T1000 (cell line): ENCODE measurements at places on chromosomes 16 and 17.
A peak's percentile ranks its signal among the peaks of the same experiment; 100 is the strongest.

- DNase-seq = no peak
Measured at GRCh38 chr16:79401782-79402181, 198.8 kb downstream of the MAF start.

- DNase-seq = no peak
Measured at GRCh38 chr17:34169496-34169895, 85.6 kb upstream of the CCL2 start.

- no peak for DNase-seq
Measured at GRCh38 chr16:9134739-9135138, 43.3 kb downstream of the HAPSTR1 start.

DNA sequence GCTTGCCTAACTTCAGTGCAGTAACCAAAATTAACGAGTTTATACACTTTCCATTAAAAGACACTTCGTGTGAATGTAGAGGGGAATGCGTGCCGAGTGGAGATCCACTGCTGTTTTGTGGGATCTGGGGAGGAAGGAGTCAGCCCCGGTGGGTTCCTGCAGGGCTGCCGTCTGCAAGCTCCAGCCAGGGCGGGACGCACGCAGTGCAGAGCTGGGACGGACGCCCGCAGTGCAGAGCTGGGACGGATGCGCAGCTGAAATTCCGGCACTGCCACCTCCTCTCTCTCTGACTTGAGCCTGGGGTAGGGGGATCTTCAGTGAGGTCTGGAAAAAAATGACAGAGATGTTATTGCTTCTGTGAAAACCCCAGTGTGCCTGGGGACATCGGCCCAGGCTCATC is 16.5 kb upstream of the ZC3H18 start:
- DNase-seq = no peak

DNA sequence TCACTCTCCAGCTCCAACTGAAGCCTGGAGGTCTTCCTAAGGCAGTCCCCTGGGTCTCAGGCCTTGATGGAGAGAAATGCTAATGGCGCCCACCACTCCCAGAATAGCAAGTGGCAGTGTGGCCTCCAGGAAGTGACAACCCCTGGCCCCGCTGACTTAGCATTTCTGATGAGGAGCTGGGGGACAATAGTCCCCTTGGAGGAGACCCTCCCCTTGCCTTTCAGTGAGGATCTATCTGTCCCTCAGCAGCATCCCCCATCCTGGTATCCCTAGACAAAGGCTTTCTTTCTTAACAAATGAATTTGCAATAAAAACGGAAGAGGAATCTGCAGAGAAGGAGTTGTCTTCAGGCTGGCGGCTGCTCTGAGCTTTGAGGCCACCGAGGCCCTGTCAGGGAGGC is 68.8 kb downstream of the LITAF start:
- DNase-seq = no peak

- DNase-seq = no peak
Measured at GRCh38 chr17:59914274-59914854, 21.4 kb downstream of the RPS6KB1 start.

DNA sequence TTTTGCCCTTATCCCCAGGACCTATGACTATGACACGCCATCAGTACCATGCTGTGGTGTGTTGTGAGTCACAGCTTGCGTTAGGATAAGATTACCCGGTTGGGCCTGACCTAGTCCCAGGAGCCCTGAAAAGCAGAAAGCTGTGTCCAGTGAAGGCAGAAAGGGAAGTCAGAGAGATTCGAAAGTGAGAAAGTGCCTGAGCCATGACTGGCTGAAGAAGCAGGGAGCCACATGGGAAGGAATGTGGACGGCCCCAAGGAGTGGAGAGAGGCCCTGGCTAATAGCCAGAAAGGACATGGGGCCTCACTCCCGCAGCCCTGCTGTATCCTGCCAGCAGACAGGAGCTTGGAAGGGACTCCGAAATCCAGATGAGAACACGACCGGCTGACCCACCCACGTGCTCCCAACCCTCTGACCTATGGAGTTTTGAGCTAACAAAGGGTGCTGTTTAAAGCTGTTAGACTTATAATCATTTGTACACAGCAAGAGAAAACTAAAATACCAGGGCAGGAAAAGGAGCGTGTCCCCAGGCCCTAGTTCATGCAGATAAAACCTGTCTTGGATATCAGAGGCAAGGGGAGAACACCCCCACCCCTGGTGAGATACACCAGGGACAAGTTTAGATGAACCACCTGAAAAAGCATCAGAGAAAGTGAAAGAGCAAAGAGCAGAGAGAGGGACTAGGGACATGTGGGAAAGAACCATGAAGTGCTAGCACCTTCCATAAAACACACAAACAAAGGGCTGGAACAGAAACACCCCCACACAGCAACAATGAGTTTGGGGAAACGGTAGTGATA is 115.3 kb downstream of the SLC39A11 start:
- peak; percentile 61 for DNase-seq

- DNase-seq = no peak
Measured at GRCh38 chr16:84581158-84581557, 36.7 kb downstream of the COTL1 start.

- DNase-seq = no peak
Measured at GRCh38 chr17:73201215-73202069, 8.6 kb downstream of the COG1 start.

GRCh38 chr17:39304188-39304587 is 78.4 kb upstream of the STAC2 start:
- no peak for DNase-seq

DNA sequence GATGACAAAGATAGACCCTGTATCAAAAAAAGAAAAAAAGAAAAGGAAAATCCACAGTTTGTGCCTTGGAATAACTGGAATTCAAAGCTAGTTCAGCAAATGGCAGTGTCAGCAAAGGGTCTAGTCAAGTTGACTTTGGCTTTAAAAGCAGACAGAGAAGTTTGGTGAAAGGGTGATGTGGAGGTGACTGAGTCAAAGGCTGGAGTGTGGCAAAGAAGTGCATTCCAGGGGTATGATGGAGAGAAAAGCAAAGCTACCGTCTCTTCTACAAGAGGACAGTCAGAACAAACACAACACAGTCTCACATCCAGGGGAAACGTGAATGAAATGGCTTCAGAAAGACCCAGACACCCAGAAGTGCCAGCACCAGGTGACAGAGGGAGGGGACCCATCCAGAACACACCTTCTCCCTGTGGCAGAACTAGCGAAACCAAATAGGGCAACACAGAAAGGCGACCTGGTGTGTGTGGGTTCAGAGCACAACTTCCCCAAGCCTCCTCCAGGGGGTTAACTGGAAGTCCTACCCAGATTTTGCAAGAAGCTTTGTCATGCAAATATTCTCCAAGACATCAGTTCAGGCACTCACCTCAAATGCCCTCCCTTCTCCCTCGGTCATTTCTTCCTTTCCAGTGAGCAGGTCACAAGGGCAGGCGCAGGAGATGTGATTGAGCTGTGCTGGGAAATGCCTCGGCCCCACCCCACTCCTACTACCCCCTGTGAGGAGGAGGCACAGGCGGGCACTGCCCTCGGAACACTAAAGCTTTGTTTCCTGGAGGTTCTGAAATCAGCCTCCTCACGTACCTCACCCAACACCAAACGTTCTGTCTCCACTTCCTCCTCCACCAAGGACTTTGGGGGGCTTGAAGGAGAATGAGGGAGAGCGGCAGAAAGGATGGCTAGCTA is 481.9 kb downstream of the SOX9 start:
- DNase-seq = no peak

GRCh38 chr17:63832455-63832854 is 5.0 kb upstream of the FTSJ3 start:
- DNase-seq = no peak

DNA sequence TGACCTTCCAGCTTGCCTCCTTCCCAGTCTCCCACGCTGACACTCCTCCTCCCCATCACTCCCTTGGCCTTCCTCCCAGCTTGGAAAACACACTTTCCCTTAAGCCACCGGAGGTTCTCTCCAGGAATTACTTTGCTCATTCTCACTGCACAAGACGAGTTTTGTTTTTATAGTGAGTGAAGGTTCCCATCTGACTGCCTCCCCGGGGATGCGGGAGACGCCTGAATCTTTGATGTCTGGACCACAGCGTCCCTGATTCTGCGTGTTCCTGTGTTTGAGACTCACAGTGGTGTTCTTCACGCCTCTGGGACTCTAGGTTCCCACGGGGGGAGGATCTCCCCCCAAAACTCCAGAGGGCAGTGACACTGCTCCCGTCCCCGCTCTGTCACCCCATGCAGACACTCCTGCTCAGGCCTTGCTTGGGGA is 2.0 kb downstream of the DNAI2 start:
- DNase-seq = no peak

GRCh38 chr16:89808475-89808874 is 8.0 kb downstream of the FANCA start:
- DNase-seq = no peak

DNA sequence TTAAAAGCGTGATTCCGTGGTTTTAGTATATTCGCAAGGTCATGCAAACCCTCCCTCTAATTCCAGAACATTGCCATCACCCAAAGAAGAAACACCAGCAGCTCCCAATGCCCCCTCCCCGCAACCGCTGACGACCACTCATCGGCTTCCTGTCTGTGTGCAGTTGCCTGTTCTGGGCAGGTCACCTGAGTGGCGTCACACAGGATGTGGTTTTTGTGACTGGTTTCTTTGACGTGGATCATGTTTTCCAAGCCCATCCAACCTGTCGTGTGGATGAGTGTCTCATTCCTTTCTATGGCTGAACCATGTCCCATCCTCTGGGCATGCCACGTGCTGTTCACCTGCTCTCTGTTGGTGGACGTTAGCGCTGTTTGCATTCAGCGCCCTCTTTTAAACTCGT is 8.2 kb upstream of the ATP2C2 start:
- no peak for DNase-seq

DNA sequence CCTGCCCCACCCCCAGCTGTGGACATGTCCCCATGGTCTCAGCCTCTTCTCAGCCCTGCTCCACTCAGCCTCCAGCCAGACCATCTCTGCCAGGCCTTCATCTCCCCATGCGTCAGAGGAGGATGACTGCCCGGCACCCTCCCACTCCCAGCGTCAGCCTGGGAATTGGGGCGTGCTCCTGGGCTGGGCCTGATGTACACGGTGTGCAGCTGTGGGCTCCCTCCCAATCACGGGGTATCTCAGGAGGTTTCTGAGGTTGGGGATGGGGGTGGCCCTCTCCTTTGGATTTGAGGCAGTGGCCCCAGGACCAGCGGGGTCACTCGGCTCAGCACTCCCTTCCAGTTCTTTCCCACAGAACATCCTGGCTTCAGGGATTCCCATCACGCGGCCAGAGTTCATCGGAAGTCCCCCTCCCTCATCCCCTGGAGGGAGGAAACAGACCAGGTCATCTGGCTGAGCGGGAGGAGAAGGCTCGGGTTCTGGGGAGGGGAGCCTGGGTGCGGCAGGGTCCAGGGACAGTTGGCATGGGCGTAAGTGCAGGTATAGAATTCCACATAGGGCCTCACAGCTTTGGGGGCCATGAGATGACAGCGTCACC is 36.9 kb downstream of the SOCS3 start:
- no peak for DNase-seq

GRCh38 chr17:2267354-2267753 is 36.2 kb downstream of the SMG6 start:
- no peak for DNase-seq

GRCh38 chr16:74622005-74622404 is 15.1 kb upstream of the GLG1 start:
- no peak for DNase-seq

- no peak for DNase-seq
Measured at GRCh38 chr16:13919330-13919682, 648 bp upstream of the ERCC4 start.

GRCh38 chr17:75507733-75508719 is 7.3 kb downstream of the CASKIN2 start:
- no peak for DNase-seq

DNA sequence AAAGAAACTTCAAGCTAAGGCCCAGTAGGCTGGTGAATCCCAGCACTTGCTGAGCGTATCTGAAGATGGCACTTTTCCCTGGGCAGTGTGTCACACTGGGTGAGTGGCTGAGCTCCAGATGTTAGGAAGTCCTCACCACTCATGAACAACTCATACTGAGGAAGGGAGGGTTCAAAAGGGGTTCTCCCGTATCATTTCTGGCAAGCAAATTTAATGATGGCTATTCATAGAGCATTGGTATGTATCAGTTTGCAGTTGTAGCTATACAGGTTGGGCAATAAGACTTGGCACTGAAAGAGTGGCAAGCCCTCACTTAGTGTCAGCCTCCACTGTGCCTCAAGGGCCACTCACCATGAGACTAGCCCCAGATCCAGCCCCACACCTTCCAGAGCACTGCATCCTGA is 10.7 kb downstream of the GFOD2 start:
- no peak for DNase-seq

- DNase-seq = no peak
Measured at GRCh38 chr16:57262841-57263540, 17.9 kb downstream of the ARL2BP start.

- peak; percentile 23 for DNase-seq
Measured at GRCh38 chr17:3647769-3648555, 11.4 kb downstream of the CTNS start.

GRCh38 chr17:34254146-34254545 is 939 bp upstream of the CCL2 start:
- no peak for DNase-seq

DNA sequence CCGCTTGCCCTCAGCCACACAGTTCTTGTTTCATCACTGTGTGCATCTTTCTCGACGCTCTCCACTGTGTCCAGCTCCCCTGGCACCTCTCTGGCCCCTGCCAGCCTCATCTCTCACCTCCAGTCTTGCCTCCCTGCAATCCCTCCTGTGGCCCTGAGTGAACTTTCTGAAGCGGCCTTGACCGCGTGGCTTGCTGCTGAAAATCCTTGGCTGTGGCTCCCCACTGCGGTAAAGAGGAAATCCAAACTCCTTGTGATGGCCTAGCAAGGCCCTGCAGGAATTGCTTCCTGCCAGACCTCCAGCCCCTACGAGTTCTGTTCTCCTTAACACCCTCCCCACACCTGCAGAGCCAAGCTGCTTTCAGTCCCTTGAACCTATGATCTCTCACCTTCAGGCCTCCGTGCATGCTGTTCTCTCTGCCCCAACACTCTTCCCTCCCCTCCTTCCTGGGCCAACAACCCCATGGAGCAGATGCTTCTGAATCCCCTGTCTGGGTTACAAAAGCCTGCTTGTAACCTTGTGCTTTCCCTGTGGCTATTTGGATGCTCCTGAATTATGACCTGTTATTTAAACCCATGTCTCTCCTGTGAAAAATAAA is 33.6 kb upstream of the BRD7 start:
- no peak for DNase-seq

DNA sequence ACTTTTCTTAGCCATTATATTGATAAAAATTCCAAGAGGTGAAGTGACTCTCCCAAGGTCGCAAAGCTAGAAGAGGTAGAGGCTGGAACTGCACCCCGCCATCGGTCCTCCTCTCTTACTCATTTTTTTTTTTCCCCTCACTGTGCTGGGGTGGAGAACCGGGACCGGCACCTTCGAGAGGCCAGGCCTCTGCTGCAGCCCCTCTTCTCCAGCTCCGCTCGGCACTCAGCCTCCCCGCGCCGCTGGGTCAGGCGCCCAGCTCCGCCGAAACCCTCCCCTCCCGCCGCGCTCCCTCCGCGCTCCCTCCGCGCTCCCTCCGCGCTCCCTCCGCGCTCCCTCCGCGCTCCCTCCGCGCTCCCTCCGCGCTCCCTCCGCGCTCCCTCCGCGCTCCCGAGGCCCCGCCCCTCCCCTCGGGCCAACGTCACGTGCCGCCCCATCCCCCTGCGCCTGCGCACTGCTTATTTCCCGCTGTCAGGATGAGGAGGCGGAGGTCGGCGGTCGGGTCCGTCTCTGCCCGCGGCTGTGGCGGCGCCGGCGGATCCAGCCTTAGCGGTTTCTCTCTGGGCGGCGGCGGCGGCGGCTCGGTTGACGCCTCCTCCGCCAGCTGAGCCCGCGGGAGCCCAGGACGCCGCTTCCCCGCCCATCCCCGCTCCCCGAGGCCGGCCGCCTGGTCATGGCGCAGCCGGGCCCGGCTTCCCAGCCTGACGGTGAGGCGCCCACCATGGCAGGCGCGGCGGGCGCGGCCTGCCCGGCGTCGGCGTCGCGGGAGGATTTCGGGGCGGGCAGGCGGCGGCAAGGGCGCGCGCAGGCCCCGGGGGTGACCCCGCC is at the start of gene RABEP1:
Gene RABEP1 (plus strand): TSS at position 471 of the 828 bp plus-strand sequence. CDS start 203 bp downstream, at position 674.
- DNase-seq = peak; percentile 87
